ENCODE measurements at places on chromosomes 13 and 19.

GRCh38 chr13:29532116-29532515, 63.4 kb downstream of the SLC7A1 start:
- no peak for DNase-seq

DNA sequence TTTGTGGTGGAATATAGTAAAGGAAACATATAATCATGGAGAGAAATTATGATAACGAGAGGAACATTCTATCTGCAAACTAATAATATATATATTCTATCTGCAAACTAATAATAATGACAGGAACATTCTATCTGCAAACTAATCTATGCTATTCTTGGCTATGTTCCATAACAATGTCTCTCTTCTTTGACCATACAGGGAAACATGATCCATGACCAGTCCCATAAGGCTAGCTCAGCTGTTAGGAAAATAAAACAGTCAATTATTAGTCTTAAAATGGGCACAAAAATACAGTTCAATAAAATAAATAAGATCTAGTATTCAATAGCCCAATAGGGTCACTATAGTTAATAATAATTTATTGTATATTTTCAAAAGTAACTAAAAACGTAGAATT, 707.8 kb upstream of the PCDH20 start:
- DNase-seq: no peak

GRCh38 chr13:43433691-43434141, 353.1 kb downstream of the ENOX1 start:
- DNase-seq: no peak

DNA sequence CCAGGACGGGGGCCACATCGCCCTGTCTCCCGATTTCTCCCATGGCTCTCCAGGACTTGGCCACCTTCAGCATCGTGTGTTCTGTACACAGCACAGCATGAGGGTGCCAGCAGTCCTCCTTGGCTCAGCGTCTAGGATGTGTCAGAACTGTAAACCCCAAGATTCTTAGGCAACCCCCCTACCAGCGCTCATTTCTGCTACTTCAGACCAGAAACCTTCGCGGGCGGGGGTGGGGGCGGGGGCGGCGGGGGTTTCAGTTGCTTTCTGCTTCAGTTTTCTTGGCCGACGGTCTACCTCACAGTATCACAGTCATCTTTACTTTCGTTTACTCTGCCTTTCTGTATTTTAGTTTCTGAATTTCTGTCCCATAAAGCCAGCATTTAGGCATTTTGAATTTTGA, 82.4 kb downstream of the GGACT start:
- DNase-seq: no peak

- DNase-seq: no peak
Observed at GRCh38 chr13:67036699-67037457, 193.3 kb downstream of the PCDH9 start.

DNA sequence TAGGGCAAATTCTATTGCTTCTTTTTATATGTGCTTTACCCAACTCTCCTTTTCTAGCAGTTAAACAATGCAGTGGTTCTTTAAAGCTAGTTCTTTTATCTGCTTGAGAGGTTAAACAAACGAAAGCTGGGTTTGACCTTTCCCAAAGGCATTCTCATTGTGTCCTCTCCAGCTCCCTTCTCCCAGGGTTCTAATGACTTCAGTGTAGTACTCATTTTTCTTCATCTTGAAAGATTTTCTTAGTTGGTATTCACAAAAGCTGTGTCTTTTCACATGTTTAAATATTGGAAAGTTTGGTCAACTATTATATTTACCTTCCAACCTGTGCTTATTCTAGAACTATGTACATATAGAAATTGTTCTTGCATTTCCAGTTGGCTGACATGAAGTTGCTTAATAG, 1.5 kb downstream of the WASF3 start:
- DNase-seq: no peak

DNA sequence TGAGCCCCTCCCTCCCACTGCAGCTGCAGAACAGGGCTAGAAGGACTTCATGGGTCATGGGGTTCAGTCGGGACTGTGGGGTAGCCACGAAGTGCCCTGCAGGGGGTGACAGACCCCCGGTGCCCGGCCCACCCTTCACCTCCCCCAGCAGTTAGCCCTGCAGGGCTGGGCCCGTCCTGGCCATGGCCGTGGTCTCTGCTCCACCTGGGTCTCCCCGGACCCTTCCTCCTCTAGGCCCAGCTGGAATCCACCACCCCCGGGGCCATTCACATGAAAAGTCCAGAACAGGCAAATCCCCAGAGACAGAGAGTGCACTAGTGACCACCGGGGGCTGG, 17.3 kb downstream of the MKNK2 start:
- no peak for DNase-seq

DNA sequence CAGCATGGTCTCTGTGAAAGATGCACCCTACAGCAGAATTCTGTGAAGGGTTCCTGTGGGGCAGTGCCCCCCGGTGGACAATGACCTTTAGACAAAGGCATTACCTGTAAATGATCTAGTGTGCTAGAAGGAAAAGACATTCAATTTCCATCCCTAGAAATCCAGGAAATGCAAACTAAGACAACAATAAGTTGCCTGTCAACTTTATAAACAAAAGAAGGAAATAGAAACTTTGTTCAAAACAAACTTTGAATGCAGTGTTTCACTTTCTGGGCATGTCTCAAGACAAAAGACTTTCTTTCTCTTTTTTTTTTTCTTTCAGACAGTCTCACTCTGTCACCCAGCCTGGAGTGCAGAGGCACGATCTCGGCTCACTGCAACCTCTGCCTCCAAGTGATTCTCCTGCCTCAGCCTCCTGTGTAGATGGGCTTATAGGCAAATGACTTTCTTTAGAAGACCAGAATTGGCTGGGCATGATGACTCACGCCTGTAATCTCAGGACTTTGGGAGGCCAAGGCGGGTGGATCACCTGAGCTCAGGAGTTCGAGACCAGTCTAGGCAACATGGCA, 15.5 kb downstream of the TEX101 start:
- DNase-seq: peak; percentile 29

DNA sequence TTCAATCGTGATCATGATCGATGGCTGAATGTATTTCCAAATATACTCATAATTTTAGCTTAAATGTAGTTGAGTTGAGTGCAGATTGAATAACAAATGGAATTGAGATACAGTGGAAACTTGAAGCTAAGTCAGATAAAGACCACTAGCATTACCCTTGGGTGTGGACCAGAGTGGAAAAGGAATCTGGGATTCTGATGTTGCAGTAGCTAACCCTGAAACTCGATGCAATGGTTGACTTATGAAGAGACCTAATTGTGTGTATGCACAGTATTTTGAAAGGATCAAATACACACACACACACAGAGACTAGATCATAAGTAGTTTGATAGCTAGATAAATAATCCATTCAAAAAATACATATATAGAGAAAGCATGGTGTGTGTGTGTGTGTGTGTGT, 135.8 kb downstream of the RXFP2 start:
- no peak for DNase-seq

GRCh38 chr19:2536461-2536860, 60.5 kb downstream of the GADD45B start:
- DNase-seq: no peak

GRCh38 chr13:41408121-41408520, 49.2 kb upstream of the RGCC start:
- DNase-seq: no peak

GRCh38 chr13:98313922-98314292, 136.8 kb upstream of the RNF113B start:
- DNase-seq: no peak

DNA sequence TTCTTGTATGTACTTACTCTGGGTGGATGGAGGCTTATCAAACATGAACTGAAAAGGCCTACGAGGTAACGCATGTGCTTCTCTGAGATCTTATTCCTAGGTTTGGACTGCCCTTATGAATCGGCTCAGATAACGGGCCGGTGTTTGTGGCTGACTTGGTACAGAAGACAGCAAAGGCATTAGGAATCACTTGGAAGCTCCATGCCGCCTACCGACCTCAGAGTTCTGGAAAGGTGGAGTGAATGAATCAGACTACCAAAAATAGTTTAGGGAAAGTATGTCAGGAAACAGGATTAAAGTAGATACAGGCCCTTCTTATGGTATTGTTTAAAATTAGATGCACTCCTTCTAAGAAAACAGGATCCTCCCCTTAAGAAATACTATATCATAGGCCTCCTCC, 172.4 kb upstream of the PCDH9 start:
- no peak for DNase-seq

- no peak for DNase-seq
Observed at GRCh38 chr19:16655727-16656126, 4.2 kb downstream of the SMIM7 start.

GRCh38 chr19:29320086-29320485, 107.1 kb upstream of the UQCRFS1 start:
- no peak for DNase-seq

DNA sequence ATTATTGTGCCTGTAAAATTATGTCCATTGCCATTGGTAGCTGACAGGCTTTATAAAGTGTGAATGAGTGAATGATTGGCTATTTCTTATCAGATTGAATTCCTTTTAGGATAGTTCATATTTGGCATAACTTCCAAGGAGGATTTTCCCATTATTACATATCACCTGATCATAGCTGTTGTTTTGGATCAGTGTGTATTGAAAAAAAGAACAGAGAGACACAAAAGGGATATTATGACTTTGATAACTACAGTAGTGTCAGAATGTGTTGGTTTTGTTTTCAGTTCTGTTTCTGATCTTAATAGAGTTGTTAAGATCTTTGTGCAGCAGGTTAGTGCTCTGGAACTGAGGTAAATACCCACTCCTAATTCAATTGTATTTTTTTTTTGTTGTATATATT, 103.8 kb downstream of the LRCH1 start:
- DNase-seq: no peak

GRCh38 chr19:43450545-43450997, 14.8 kb downstream of the LYPD3 start:
- peak; percentile 60 for DNase-seq

DNA sequence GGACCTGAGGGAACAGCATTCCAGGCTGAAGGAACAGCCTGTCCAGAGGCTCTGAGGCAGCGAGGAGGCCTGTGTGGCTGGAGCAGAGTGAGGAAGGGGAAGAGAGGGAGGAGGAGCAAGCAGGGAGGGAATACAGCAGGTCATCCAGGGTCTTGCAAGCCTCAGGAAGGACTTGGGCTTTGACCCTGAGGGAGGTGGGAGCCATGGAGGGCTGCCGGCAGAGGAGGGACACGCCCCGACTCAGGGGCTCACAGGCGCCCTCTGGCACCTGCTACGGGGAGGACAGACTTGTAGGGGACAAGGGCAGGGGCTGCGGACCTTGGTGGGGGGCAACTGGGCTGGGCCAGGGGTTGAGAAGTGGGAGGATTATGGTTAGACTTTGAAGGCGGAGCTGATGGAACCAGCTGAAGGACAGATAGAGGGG, 4.7 kb downstream of the TINCR start:
- no peak for DNase-seq

Data from inflammatory macrophage (primary cell).